ENCODE measurements at places on chromosomes 6 and 20. TPM values are rescaled to one million over a fixed set of nuclear protein-coding genes. Genes with fewer than 3 reads are reported as not detected.
A peak's percentile ranks its signal among the peaks of the same experiment; 100 is the strongest.

DNA sequence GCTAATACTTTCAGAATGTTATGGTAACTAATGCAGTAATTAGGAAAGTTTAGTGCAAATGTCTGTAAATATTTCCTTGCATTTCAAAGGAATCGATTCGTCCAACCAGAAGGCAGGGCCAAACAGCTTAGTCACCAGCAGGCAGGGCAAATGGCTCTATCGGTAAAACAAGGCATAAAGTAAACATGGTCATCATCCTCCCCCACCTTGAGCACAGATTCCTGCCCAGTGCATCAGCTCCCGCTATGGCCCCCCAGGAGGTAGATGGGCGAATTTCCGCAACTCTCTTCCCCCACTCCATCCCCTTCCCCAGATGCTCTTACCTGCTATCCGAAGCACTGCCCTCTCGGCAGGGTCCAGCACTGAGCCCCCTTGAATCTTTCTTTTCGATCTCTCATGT is 103.8 kb upstream of the BEND6 start:
- H3K4me1 ChIP-seq = peaks cover 39% of the 10 kb centered on the region
- peaks cover 4% of the 10 kb centered on the region for H3K36me3 ChIP-seq
- H3K27ac ChIP-seq = peak overlapping the region; percentile 90

- H3K27ac ChIP-seq = peak overlapping the region; percentile 65
- H3K36me3 ChIP-seq = no peaks in the 10 kb centered on the region
- DNase-seq = no peak
- H3K4me3 ChIP-seq = no peak overlapping the region
- peaks cover 49% of the 10 kb centered on the region for H3K4me1 ChIP-seq
- H3K27me3 ChIP-seq = no peaks in the 10 kb centered on the region
Measured at GRCh38 chr6:130967502-130968445, 95.3 kb downstream of the EPB41L2 start.

- H3K27ac ChIP-seq = no peak overlapping the region
- DNase-seq = no peak
- H3K4me1 ChIP-seq = peaks cover 67% of the 10 kb centered on the region
- no peaks in the 10 kb centered on the region for H3K27me3 ChIP-seq
- H3K36me3 ChIP-seq = no peaks in the 10 kb centered on the region
Measured at GRCh38 chr6:116445102-116445501, 16.1 kb upstream of the CALHM6 start.

DNA sequence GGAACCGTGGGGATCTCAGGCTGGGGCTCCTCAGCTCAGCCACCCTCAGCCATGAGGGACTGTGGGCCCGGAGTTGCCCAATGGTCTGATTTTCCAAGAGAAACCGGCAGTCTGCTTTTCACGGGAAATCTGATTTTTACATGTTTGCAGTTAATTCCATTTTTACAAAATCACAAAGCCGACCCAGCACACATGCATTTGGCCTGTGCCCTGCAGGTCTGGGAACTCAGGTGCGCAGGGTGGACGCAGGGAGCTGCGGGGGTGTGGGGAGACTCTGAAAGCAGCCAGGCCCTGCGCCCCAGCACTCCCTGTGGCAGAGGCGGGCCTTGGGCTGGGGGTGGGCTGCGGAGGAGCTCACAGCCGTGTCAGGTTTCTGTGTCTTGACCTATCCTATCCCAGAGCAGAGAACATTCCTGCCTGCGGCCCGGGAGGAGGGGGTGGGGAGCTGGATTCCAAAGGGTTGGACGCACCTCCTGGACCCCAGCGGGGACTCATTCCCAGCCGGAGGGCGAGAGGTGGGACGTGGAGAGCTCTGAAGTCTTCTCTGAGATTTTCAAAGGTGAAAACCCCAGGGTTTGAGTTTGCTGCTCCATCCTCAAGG is 60.6 kb downstream of the ADNP start:
- H3K4me1 ChIP-seq = peaks cover 19% of the 10 kb centered on the region
- DNase-seq = no peak
- H3K4me3 ChIP-seq = peak overlapping the region; percentile 16
- H3K36me3 ChIP-seq = no peaks in the 10 kb centered on the region
- H3K27ac ChIP-seq = peak overlapping the region; percentile 12
- no peaks in the 10 kb centered on the region for H3K27me3 ChIP-seq

GRCh38 chr6:154329350-154330170 is 27.0 kb downstream of the IPCEF1 start:
- H3K4me3 ChIP-seq = no peak overlapping the region
- no peaks in the 10 kb centered on the region for H3K27me3 ChIP-seq
- no peaks in the 10 kb centered on the region for H3K36me3 ChIP-seq
- H3K27ac ChIP-seq = no peak overlapping the region

DNA sequence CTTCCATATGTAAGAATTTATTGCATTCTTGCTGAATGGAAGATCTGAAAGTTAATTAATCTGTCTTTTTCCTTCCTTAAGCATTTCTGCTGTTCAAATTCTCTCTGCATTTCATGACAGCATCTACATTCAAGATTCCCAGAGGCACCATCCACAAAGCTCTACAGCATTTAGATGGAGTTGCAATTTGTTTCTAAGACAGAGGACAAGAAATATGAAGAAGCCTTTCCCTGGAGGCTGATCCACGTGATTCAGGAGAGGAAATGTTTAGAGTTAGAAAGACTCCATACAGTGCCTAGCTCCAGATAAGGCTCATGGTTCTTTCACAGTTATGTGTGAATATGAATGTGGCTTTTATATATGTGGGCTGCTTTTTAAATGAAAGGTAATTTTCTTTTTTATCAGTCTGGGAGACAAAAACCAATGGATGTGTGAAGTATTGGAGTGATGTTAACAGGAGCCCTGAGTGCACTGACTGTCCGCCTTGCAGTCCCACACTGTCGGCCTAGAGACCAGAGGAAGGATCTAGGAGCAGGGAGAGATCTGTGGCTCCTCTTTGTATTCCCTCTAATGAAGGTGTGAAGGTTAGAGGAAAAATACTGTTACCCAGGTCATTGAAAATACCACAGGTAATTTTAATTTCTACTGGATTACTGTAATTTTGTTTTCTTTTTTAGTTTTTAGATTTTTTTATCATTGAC is 686.6 kb upstream of the GJE1 start:
- no peak for DNase-seq
- H3K27me3 ChIP-seq = no peaks in the 10 kb centered on the region
- no peaks in the 10 kb centered on the region for H3K36me3 ChIP-seq

- H3K27me3 ChIP-seq = peaks cover 26% of the 10 kb centered on the region
- no peak for DNase-seq
- no peak overlapping the region for H3K27ac ChIP-seq
- H3K36me3 ChIP-seq = no peaks in the 10 kb centered on the region
- no peak overlapping the region for H3K4me3 ChIP-seq
Measured at GRCh38 chr20:48329031-48329615, 498.7 kb downstream of the PREX1 start.

Gene DOK5
- 9.0 TPM for total RNA-seq
